ENCODE measurements at places on chromosomes 5 and 9.

DNA sequence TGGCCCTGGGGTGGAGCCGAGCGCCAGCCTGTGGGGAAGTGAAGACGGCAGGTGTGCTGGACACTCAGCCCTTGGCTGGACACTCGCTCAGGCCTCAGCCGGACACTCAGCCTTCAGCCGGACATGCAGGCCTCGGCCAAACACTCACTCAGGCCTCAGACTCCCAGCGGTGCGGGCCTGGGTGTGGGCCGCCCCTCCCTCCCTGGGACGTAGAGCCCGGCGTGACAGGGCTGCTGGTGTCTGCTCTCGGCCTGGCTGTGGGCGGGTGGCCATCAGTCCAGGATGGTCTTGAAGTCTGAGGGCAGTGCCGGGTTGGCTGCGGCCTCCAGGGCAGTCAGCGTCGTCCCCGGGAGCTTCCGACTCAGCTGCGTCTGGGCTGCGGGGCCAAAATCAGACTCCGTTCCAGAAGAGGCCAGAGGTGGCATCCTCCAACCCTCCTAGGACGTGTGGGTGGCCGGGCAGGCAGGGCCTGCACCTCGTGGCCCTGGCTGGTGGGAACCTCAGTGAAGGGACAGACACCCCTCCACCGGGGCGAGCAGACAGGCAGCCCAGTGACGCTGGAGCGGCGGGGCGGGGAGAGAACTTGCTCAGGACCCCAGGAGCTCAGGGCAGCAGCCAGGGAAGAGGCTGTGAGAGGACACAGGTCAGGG lies 28.4 kb downstream of the SLC6A18 start:
- DNase-seq, result no peak

- no peak for DNase-seq
Measured at GRCh38 chr9:1460143-1460769, 410.1 kb downstream of the DMRT2 start.

DNA sequence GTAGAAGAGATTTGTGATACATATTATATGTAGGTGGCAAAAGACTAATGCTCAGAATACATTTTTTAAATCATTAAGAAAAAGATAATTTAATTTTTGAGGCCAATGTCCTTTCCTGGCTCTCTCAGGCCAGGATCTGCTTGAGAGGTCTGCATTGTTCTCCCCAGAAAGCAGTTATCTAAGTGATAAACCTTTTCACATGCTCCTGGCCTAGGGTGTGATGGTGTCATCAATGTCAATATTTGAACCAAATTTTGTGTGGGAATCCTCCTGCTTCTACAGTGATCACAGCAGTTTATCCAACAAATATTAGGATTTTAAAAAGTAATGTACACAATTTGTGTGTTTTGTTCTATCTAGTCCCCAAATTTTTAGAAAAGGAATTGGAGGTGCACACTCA lies 166.6 kb downstream of the DIRAS2 start:
- DNase-seq, result no peak

- peak; percentile 68 for DNase-seq
Measured at GRCh38 chr9:89808076-89808755, 203.4 kb downstream of the GADD45G start.

GRCh38 chr5:171966270-171966669 lies 40.2 kb downstream of the FBXW11 start:
- DNase-seq, result no peak
